Stimulated activated CD4-positive, alpha-beta T cell treated with anti-CD3 and anti-CD28 coated beads, Interleukin-1b, Interleukin-23, amount 100 ng/mL, for 1 hour (primary cell): ENCODE measurements at places on chromosomes 12 and 14.

- DNase-seq = no peak
These were observed 38.1 kb upstream of the TRAF3 start for GRCh38 chr14:102739190-102739469.

- DNase-seq = no peak
These were observed 25.4 kb downstream of the ATG14 start for GRCh38 chr14:55386037-55386808.

GRCh38 chr12:75525263-75525662, 13.9 kb upstream of the KRR1 start:
- DNase-seq = no peak

DNA sequence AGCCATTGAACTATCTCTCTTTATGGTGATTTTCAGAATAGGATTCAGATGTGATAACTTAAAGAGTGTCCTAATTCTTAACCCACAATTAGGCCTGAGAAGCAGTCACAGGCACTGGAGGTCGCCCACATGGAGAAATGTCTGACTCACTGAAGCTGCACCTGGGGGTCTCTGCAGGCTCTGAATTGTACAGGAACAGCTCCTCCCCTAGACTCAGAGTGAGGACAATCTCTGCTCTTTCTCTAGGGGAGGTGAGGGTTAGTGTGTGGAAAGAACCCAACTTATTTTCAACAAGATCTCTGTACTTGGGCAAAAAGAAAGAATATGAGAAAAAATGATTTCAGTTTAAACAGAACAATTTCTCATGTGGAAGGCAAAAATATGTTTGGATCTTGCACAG, 1124.6 kb downstream of the TMEM121 start:
- DNase-seq = no peak

- DNase-seq = peak; percentile 72
These were observed 4.1 kb upstream of the CCND2 start for GRCh38 chr12:4269279-4269991.

GRCh38 chr12:124620606-124621295, 53.3 kb upstream of the NCOR2 start:
- DNase-seq = no peak

GRCh38 chr12:116242740-116243139, 34.8 kb downstream of the MED13L start:
- no peak for DNase-seq
